ENCODE measurements at places on chromosomes 16 and 17.

- no peak for DNase-seq
These were observed 21.7 kb upstream of the DOK4 start for GRCh38 chr16:57508035-57508425.

- no peak for DNase-seq
These were observed 879 bp downstream of the SLFN5 start for GRCh38 chr17:35243561-35244340.

- no peak for DNase-seq
These were observed 3.8 kb upstream of the TAC4 start for GRCh38 chr17:49851387-49852291.

DNA sequence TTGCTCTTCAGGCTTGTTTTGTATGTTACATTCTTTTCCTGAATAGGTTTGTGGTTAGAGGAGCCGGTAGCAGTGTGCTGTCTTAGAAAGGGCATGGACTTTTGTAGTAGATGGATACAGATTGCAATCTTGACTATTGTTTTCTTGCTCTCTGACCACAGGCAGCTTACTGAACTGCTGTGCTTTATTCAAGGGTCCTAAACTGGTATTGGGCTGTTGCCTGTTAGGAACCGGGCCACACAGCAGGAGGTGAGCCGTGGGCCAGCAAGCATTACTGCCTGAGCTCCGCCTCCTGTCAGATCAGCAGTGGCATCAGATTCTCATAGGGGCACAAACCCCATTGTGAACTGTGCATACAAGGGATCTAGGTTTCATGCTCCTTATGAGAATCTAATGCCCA lies 373.9 kb downstream of the CPPED1 start:
- no peak for DNase-seq

DNA sequence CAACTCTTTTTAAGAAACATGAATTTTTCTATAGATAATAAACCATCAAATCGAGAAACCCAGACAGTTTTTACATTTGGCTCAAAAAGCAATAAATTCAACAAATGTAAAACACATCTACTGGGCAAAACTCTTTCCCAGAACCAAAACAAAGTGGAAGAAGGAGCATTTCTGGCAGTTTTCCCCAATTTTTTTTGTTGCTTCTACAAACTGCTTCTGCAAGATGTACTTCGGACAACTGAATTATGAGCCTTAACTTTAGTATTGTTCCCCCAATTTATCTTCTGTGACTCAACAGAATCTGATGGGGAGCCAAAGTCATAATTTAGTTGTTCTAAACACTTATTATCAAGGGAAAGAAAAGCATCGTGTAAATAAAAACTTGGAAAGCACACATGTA lies 1047.2 kb downstream of the CDH11 start:
- DNase-seq = no peak

DNA sequence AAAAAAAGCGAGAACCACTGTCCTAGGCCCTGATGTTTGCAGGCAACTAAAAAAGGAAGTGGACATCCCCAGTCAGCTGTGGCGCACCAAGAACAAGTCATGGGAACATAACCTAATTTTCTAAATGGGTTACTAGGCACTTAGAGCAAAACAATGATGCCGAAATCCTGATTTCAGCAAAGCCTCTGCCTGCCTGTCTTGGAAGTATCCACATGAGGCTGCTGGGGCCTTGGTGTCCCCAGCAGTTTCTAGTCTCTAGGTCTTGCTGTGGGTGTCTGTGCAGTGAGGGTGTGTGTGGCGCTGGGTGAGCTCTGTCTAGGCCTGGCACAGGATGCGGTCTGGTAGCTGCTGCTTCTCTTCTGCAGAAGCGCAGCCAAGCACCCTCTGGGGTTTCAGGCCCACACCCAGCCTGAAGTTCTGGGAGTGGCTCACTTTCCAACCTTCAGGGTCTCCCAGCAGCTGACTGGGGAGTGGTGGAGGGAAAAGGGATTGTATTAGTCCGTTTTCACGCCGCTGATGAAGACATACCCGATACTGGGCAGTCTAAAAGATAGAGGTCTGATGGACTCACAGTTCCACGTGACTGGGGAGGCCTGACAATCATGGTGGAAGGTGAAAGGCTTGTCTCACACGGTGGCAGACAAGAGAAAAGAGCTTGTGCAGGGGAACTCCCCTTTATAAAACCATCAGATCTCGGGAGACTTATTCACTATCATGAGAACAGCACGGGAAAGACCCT lies 21.1 kb downstream of the STH start:
- no peak for DNase-seq

DNA sequence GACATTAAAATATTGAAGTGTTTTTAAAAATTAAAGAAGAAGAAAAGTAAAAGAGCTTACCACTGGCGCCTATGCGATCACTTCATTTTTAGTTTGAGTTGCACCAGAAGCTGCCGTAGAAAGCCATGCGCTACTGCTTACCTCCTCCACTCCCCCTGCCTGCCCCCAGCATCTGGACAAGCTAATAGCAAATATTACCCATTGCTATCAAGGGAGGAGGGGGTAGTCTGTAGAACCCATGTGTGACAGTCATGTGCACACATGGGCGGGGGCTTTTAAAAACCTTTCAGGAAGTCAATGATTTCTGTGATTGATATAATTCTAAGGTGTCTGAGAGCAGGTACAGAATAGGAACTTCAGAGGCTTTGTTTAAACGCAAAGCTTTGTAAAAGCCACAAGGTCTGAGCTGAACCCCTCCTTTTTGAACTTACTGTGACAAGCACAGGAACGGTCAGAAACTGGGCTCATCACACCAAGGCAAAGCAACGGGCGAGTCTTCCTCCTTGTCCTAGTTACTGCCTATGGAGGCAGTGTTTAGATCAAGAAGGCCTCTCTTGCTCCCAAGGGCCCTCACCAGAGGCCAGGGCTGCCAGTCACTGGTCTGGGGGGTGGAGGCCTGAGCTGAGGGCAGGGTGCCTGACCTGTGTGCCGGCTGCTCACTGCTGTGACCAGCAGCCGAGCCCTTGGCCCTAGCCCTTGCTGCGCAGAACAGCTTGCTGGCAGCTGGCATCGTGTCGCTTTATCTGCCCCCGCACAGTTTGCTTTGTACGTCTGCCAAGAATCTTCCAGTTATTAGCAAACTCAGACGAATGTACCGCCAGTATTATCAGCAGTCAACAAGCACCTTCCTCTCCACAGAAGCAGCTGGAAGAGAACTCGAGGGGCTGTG lies 15.0 kb downstream of the GINS2 start:
- no peak for DNase-seq

DNA sequence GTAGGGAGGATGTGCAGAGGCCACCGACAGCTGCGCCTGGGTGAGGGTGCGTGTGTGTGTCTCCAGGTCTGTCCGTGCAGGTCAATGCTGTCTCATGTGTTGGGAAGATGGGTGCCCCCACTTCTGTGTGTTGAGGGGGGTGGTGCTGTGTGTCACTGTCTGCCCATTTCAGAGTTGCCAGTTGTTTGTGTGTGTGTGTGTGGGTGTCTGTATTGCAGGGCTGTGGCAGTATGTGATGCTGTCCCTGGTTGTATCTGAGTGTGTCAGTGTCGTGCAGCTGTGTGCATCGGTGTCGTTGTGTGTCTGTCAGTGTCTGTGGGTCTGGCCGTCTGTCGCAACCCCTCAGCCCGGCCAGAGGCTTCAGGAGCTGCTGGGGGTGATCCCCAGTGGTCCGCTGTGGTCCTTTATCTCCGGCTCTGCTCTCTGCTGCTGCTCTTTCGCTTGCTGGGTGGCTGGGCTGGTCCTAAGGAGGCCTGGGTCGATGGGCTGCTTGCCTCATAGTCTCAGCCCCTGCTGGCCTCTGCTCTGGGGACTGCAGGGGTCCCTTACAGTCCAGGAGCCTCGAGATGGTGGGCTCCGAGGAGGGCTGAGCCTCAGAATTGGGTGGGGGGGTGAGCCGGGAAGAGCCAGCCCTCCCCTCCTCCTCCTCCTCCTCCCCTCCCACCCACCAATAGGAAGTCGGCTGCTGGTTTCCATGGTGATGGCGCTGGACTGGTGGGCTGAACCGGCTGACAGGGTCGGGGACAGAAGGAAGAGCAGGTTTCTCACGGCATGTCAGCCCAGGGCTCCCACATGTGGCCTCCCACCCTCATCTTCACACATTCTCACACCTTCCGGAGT lies at the start of gene TSPOAP1:
Gene TSPOAP1, minus strand, starts transcription at position 601 of the 840 bp plus-strand sequence. CDS start 875 bp downstream, outside the sequence.
- no peak for DNase-seq

DNA sequence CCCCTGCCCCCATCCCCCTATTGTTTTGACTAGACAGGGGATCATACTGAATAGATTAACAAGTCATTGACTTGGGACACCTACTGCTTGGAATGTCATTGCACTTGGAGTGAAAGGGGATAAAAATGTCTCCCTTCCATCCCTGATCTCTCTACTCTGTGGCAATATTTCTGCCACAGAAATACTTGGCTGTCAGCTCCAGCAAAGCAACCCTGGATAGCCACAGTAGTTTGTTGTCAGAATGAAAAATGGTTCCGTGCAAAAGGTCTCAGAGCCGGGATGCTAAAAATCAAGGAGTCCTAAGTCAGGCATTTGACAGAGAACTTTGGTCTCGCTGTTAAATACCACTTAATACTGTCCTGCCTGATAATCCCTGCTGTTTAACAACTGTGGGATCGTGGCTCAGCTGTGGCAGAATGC lies 722.0 kb upstream of the SOX9 start:
- DNase-seq = no peak

GRCh38 chr17:13513039-13513405 lies 88.7 kb downstream of the HS3ST3A1 start:
- no peak for DNase-seq

- no peak for DNase-seq
These were observed 107.6 kb downstream of the RMI2 start for GRCh38 chr16:11452746-11453389.

DNA sequence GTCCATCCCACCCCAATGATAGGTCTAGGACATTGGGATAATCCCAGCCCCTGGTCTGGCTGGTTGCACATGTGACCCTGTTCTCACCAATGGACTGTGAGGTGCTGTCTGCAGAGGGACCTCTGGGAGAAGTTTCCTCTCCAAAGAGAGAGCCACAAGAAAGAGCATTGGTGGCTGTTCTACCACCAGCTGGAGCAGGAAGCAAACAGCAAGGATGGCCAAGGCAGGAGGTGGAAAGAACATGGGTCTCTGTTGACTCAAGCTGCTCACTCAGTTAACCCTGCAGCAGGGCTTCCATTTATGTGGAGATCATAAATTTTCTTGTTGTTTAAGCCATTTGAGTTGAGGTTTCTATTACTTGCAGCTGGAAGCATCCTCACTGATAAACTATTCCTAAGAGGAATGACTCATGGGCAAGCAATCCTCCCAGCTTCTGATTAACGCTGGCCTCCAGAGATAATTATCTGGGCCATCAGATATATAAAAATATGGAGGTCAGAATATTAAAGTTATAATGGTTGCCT lies 52.6 kb downstream of the CYB5B start:
- DNase-seq = peak; percentile 50

- no peak for DNase-seq
These were observed 253.3 kb downstream of the MAF start for GRCh38 chr16:79347277-79347676.

DNA sequence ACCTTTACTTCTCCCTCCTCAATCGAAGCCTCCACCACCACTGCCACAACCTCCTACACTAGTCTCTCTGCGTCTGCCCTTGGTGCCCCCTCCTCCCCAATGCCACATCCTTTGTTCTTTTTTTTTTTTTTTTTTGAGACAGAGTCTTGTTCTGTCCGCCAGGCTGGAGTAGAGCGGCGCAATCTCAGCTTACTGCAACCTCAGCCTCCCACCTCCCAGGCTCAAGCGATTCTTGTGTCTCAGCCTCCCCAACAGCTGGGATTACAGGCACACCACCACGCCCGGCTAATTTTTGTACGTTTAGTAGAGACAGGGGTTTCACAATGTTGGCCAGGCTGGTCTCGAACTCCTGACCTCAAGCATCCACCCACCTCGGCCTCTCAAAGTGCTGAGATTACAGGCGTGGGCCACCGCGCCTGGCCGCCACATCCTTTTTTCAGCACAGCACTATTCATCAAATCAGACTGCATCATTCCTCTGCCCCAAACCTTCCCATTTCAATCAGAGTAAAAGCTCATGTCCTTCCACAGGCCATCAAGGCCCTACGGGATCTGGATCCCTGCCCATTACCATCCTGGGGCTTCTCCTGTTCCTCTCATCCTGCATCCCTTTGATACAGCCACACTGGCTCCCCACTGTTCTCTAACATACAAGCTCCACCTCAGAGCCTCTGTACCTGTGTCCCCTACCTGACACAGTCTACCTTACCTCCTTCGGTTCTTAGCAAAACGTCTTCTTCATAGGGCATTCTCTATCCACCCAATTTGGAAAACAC lies 2.0 kb downstream of the KLHL11 start:
- DNase-seq = no peak

- DNase-seq = no peak
These were observed 127.1 kb downstream of the ENGASE start for GRCh38 chr17:79201536-79202227.

GRCh38 chr17:15048933-15049794 lies 216.0 kb downstream of the PMP22 start:
- no peak for DNase-seq

DNA sequence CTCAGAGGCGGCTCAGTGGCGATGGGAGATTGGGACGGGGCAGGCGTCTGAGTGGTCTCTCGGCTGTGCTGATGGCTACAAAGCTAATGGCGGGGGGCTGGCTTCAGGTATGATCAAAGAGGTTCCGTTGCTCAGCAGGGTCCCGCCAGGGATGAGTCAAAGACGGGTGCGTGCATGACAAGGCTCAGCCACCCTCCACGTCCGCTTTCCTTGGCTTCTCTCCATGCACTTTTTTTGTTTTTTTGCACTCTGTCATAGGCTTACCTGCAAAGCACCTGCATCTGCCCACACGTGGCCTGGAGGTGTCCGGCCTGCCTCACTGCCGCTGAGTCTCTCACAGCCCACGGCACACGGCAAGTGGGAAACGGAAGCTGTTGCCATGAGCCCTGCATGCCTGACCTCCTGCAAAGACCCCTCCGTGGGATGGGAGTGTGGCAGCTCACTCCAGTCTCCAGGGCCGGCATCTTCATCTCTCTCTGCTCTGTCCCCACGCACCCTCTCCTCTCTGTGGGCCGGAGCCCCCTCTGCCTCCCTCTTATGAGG lies 85.5 kb upstream of the ZNF469 start:
- DNase-seq = no peak

DNA sequence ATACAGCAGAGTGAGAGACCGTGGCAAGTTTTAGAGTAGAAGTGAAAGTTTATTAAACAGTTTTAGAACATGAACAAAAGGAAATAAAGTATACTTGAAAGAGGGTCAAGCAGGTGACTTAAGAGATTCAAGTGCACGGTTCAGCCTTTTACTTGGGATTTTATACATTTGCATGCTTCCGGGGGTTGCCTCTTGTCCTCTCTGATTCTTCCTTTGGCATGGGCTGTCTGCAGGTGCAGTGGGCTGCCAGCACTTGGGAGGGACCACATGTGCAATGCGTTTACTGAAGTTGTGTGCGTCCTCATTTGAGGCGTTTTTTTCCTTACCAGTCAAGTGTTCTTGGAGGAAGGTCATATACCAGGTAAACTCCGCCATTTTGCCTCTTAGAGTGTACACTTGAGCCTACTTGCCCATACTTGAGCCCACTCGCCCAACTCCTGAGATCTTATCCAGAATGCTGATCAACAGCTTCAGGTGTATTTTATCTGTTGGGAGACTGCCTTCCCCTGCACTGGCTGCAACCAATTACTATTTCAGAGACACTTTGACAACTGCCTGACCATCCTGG lies 195.2 kb downstream of the IRX5 start:
- DNase-seq = no peak

GRCh38 chr17:18314059-18314730 lies 599 bp downstream of the TOP3A start:
- DNase-seq = no peak
